ENCODE measurements at places on chromosomes 11 and 22. TPM values are rescaled to one million over a fixed set of nuclear protein-coding genes. Genes with fewer than 3 reads are reported as not detected.

GRCh38 chr22:33557836-33558235, 362.4 kb downstream of the LARGE1 start:
- no peak overlapping the region for H3K27ac ChIP-seq
- no peak overlapping the region for H3K4me3 ChIP-seq
- H3K27me3 ChIP-seq = no peaks in the 10 kb centered on the region
- no peak for DNase-seq

- H3K27me3 ChIP-seq = no peaks in the 10 kb centered on the region
- no peaks in the 10 kb centered on the region for H3K36me3 ChIP-seq
- H3K27ac ChIP-seq = peak within 1 kb of the TSS; percentile 99
- H3K4me1 ChIP-seq = peaks cover 78% of the 10 kb centered on the region
These were observed at the start of gene GGA1 for GRCh38 chr22:37608477-37609239. Gene GGA1, plus strand, starts transcription at chr22:37608834. Its CDS starts 27 bp downstream, at chr22:37608861.

DNA sequence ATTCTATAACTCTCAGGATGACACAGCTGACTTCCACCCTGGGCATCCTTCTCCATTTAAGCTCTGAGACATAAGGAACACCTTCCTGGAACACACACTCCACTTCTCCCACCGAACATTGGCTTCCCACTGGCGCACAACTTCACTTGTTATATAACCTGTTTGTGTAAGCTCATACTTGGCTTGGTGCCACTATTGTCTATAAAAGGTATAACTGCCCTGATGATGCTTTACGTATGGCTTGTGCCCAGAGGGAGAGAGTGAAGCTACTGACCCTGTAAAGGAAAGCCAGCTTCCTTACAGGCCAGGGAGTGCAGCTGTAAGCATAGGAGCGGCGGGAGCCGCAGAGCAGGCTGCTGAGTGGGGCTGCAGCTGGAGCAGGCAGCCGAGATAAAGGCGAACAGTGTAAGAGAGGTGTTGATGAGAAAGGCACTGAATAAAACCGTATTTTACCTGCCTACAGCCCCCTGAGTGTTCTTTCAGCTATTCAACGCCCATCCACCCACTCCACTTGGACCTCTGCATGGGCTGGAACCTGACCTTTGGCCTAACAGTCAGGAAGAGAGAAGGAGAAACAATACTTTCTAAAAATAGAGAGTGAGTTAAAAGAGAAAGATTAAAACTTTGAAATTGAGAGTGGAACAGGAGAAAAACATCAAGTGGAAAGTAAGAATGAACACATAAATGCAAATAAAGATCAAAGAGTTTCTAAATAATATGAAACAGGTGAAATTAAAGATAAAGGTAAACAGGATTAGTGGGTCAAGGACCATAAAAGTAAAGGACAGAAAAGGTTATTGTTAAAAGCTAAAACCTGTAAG, 252.1 kb upstream of the ARHGAP42 start:
- H3K27ac ChIP-seq = no peak overlapping the region
- H3K27me3 ChIP-seq = no peaks in the 10 kb centered on the region
- H3K36me3 ChIP-seq = no peaks in the 10 kb centered on the region
- DNase-seq = no peak
- no peaks in the 10 kb centered on the region for H3K4me1 ChIP-seq

DNA sequence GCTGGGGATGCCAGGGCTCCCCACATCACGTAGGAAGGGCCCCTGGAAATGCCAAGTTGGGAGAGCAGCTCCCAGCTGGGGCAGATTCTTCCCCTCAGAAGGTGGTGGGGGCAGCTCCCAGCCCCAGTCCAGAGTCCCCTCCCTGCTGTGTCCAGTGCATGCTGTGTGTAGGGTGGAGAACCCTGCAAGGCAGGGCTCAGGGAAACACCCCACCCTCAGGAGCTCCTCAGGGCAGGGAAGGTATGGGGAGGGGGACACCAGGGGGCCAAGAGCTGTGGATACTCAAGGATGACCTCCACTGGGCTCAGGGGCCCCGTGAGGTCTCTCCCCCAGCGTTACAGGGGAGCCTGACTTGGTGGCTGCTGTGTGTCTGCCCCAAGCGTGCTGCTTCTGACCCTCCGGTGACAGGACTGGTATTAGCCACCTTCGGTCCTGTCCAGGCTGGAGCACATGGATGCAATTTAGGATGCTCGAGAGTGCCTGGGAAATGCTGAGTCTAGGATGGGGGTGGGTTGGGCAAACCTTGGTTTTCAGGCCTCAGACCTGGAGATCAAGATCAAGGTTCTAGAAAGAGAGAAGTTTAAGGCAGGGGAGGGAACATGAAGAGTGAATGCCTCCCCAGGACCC, 16.1 kb upstream of the CABP7 start:
- DNase-seq = no peak
- H3K4me3 ChIP-seq = no peak overlapping the region
- H3K27me3 ChIP-seq = no peaks in the 10 kb centered on the region
- H3K36me3 ChIP-seq = no peaks in the 10 kb centered on the region
- no peak overlapping the region for H3K27ac ChIP-seq
- no peaks in the 10 kb centered on the region for H3K4me1 ChIP-seq

DNA sequence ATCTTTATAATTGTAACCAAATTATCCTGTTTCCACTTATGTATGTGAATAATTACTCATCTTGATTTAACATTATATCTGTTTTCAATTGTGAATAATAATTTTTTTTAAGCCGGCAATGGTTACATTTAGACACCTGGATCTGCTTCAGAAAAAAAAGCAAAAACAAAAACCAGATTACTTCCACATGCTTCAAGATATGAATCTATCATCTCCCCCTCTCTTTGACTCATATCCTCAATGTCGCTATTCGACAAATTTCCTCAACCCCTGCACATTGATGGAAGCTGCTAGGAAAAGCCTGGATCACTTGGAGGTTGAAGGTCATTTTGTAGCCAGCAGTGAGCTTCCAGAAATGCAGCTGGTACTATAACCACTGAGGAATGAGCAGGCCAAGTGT, 42.7 kb downstream of the SLC1A2 start:
- no peaks in the 10 kb centered on the region for H3K36me3 ChIP-seq
- no peaks in the 10 kb centered on the region for H3K27me3 ChIP-seq
- DNase-seq = no peak
- peaks cover 7% of the 10 kb centered on the region for H3K4me1 ChIP-seq

GRCh38 chr11:117828611-117829368, 4.2 kb upstream of the FXYD2 start:
- peak; percentile 67 for DNase-seq
- no peaks in the 10 kb centered on the region for H3K36me3 ChIP-seq
- peaks cover 12% of the 10 kb centered on the region for H3K27me3 ChIP-seq
- H3K4me3 ChIP-seq = no peak overlapping the region
- H3K27ac ChIP-seq = peak overlapping the region; percentile 72
- H3K4me1 ChIP-seq = peaks cover 7% of the 10 kb centered on the region

DNA sequence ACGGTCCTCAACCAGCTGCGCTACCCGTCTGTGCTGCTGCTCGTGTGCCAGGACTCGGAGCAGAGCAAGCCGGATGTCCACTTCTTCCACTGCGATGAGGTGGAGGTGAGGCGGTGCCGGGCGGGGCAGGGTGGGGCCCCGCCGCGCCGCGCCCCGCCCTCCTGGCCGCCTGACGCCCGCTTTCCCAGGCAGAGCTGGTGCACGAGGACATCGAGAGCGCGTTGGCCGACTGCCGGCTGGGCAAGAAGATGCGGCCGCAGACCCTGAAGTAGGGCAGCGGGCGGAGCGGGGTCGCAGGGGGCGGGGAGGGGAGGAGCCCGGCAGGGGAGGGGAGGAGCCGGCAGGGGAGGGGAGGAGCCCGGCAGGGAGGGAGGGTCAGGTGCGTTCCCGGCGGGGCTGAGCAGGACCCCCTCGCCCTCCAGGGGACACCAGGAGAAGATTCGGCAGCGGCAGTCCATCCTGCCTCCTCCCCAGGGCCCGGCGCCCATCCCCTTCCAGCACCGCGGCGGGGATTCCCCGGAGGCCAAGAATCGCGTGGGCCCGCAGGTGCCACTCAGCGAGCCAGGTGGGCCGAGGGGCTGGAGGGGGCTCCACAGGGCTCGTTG, 14.7 kb downstream of the EPS8L2 start:
- no peak overlapping the region for H3K27ac ChIP-seq
- peak; percentile 50 for DNase-seq
- peaks cover 59% of the 10 kb centered on the region for H3K27me3 ChIP-seq
- no peak overlapping the region for H3K4me3 ChIP-seq

IGLL1 gene
- 0.30 TPM for total RNA-seq

HBG1 gene
- total RNA-seq = not detected

GGTLC3 gene
- total RNA-seq = not detected

C22orf31 gene
- total RNA-seq = not detected

SIPA1 gene
- 179 TPM for total RNA-seq

PTS gene
- total RNA-seq = 20.6 TPM

VSIG10L2 gene
- not detected for total RNA-seq
